Choroid plexus epithelial cell (primary cell): ENCODE measurements at places on chromosomes 4 and X.

DNA sequence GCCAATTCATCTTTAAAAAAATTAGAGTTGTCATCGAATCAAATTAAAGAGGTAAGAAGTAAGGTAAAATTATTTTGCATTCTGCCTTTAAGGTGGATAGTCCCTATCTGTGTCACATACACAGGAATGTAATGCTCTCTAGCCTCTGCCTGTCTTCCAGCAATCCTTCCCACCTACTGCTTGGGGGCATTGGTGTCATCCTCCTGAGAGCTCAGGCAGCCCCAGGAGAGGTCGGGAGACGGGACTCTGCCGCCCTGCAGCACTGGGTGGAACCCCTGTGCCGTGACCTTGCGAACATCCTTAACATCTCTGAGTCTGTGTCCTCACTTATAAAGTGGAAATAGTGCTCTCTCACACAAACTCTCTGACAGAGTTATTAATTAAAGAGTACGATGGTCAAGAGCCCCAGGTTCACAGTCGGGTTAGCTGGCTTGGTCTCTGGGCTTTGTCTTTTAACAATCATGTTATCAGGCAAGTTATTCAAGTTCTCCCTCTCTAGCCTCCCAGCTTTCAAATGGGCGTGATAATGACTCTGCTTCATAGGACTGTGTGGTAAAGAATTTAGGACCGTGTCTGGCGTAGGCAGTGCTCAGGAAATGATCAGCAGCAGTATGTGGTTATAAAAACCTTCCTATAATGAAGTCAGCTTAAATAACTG, 10.2 kb downstream of the TLR3 start:
- DNase-seq: peak; percentile 20

DNA sequence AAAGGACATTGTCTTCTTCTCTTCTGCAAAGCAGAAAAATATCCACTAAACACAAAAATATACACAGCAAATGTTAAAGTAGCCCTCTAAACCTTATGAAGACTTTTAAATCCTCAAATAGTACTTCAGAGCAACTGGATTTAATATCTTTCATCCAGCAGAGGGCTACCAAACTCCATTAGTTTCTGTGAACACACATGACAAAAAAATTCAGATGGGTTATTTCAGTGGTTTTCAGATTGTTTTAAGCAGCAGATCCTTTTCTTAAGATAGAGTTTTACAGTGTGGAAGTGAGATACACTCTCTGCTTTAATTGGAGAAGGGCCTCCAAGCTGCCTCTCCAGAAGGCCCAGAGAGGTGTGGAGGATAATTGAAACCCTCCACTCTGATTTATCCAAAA, 56.7 kb downstream of the ANK2 start:
- peak; percentile 67 for DNase-seq

- no peak for DNase-seq
Measured at GRCh38 chr4:78706302-78706701, 69.8 kb upstream of the BMP2K start.

- no peak for DNase-seq
Measured at GRCh38 chr4:67051000-67051789, 494.1 kb downstream of the CENPC start.

DNA sequence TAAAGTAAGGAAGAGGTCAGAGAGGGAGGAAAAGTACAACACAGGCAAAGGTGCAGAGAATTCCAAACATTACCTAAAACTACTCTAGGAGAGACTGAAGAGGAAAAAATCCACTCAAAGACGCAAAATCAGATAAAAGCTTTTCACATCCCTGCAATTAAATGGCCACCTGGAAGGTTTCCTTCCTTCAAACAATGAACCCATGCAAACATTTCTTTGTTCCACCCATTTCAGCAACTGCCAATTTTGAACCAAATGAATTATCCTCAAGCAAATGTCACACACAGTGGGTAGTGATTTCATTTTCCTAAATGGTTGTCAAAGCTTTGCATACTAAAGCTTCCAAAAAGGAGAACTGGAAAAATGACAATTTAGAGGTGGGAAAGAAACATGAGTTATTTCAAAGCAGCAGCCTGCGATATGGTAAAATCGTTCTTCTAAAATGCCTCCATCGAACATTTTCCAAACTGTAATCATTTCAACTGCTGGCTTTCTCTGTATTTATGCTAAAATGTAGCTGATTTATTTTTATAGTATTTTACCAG, 45.0 kb downstream of the APBB2 start:
- no peak for DNase-seq

DNA sequence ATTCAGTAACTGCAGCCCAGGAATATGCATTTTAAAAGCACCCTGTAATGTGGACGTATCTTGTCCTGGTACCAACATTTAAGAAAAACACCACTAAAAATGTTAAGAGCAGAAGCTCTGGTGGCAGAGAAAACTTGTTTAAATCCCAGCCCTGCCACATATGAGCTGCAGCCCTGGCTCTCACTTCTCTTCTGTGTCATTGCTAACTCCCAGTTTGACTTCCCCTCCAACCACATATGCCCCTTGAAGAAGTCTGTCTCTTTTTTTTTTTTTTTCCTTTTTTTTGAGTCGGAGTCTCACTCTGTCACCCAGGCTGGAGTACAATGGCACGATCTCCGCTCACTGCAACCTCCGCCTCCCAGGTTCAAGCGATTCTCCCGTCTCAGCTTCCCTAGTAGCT, 14.8 kb downstream of the LHFPL1 start:
- DNase-seq: no peak

GRCh38 chr4:140095694-140096482, 58.1 kb downstream of the MAML3 start:
- DNase-seq: peak; percentile 92

- DNase-seq: no peak
Measured at GRCh38 chr4:10670321-10670720, 14.2 kb downstream of the CLNK start.

DNA sequence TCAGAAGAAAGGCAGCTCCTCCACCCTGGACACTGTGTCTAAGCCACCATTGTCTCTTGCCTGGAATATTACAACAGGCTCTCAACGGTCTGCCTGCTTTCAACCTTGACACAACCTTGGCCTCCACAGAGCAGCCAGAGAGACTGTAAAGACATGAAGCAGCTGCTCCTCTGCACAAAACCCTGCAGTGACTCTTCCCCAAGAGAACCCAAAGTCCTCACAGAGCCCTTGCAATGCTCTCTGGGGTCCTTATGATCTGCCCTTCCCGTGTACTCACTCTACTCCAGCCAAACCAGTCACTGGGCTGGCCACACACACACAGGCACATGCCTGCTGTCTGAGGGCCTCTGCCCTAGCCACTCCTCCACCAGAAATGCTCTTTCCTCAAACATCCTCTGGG, 75.9 kb upstream of the CPEB2 start:
- DNase-seq: no peak

GRCh38 chrX:1576201-1576992, 15.0 kb upstream of the AKAP17A start:
- DNase-seq: no peak

GRCh38 chr4:79585834-79586233, 177.8 kb upstream of the GK2 start:
- no peak for DNase-seq

DNA sequence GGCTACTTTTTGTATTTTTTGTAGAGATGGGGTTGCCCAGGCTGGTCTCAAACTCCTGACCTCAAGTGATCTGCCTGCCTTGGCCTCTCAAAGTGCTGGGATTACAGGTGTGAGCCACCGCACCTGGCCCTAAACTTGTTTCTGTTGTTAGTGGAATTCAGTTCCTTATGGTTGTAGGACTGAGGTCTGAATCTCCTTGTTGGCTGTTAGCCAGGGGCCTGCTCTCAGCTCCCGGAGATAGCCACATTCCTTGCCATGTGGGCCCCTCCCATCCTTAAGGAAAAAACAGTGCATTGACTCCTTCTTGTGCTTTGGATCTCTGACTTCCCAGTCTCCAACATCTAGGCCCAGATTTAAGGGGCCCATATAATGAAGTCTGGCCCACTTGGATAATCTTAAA, 49.4 kb upstream of the NYX start:
- DNase-seq: no peak

GRCh38 chr4:84574069-84574720, 8.7 kb upstream of the CDS1 start:
- DNase-seq: no peak

DNA sequence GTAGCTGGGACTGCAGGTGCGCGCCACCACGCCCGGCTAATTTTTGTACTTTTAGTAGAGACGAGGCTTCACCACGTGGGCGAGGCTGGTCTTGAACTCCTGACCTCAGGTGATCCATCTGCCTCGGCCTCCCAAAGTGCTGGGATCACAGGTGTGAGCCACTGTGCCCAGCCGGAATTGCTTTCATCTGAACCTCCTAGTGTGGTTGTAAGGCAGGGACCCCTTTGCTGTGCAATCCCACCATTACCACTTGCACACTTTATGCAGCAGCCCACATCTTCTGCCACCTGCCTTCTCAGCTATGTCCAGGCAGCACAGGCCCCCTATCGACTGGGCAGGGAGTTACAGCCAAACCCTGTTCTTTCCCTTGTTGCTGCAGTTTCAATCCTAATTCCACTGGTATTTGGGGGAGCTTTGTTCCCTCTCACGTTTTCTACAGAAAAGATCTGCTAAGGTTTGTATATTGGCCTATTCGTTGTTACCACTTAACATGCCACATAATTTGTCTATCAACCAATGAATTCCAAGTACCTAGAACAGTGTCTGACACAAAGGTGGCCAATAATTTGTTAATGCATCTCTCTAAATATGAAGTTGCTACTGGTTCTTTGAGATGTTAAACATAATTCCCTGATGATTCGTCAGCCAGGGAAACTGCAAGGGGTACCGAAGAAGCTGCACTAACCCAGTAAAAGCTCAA, 6.5 kb downstream of the RPL39 start:
- DNase-seq: peak; percentile 52

DNA sequence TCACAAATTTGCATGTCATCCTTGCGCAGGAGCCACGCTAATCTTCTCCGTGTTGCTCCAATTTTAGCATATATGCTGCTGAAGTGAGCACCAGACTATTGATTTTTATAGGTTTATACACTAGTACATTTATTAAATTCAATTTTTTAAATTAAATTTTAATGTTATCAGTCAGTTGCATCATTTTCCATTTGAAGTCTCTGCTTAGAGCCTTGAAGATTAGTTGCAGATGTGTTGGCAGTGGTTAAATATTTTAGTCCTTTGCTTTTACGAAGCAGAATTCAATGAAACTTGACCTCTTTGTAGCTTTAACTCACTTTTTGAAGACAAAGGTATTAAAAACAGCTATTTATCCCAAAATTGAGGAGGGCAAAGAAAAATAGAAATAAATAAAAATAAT, 16.5 kb downstream of the TRAPPC11 start:
- DNase-seq: peak; percentile 16

- no peak for DNase-seq
Measured at GRCh38 chr4:102223461-102223860, 121.8 kb downstream of the SLC39A8 start.

DNA sequence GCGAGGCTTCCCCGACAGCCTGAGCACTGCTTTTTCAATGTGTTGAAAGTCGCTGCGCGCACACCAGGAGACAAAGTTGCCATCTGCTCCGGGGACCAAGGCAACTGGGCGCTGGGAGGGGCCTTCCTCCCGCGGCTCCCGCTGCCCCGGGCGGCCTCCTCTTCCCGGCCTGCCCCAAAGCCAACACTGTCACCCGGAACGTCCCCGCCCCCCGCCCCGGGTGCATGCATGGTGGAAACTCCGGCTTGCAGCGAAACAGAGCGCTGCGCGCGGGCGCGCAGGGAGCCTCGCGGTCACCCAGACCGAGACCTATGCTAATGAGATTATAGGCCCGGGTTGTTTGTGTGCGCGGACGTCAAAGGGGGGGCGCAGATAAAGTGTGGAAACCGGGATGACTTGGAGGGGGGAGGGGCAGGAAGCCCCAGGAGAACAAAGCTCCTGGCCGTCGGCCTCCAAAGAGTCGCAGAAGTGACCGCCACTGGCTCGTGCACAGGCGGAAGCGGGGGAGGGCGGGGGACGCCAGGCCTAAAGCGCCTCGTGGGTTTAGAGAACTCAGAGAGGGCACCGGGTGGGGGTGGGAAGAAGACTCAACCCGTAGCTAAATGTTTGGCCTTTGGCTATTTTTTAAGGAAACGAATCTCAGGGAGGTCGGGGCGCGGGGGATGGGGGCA, 88.8 kb downstream of the BCOR start:
- no peak for DNase-seq

GRCh38 chrX:68710870-68711576, 63.6 kb downstream of the STARD8 start:
- peak; percentile 76 for DNase-seq

GRCh38 chr4:128338634-128339355, 51.2 kb upstream of the PGRMC2 start:
- DNase-seq: peak; percentile 96

- DNase-seq: peak; percentile 56
Measured at GRCh38 chr4:101806914-101807313, 16.4 kb downstream of the BANK1 start.

DNA sequence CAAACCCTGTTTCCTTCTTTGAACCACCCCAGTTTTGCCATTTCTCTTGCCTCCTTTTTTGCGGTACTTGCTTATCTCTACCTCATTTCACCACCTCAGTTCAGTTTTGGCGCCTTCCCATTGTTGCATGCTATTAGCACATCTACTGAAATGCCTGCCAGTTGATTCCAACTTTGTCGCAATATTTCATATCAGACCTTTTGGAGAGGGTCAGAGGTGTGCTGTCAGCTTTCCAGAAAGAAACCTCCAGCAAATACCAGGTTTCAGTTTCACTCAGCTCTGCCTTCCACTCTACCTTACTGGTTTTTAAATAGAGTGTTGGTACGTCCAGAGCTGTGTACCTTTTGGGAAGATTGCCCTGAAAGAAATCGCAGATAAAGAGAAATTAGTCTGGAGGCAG, 91.9 kb upstream of the CPEB2 start:
- peak; percentile 20 for DNase-seq

- DNase-seq: no peak
Measured at GRCh38 chrX:21581479-21581878, 76.7 kb downstream of the KLHL34 start.

- no peak for DNase-seq
Measured at GRCh38 chr4:173858471-173858870, 328.4 kb upstream of the HAND2 start.

- peak; percentile 28 for DNase-seq
Measured at GRCh38 chr4:118265312-118266144, 87.3 kb downstream of the PRSS12 start.

DNA sequence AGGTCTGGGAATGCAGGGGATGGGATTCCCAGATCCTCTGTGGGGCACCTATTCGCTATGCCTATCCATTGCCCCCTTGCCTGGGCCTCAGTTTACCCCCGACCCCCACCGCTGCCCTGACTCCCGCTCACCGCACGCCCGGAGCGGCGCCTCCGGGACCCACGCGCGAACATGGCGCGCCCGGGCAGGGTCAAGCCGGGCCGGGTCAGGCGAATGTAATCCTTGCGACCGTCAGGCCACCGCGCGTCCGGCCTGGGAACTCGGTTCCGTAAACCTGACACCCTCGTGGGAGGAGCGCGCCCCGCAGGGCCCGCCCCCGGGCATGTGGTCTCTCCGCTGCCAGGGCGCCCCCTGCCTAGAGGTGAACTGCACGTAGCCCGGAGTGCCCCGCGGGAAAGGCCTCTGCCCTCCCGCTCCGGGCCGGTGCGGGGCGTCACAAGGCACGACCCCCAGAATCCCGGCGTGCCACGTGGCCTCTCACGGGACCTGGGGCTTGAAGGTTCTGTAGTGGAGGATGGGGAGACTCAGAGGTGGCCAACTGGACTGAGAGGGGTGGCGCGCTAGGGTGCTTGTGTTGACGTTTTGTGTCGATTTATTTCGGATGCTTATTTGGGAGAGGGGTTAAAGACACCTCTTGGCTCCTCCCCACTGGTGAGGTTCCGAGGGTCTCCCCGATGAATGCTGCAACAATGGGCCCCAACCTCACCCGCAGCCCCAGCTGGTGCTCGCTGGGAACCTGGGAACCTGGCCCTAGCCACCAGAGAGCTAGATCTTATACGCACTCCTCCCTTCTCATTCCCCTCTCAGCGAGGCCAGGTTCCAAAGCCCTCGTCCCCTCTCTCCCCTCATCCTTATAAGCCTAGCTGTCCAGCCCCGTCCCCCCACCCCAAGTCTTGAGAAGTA, at the start of gene PRICKLE3:
PRICKLE3 (minus strand) TSS at position 249 of the 903 bp plus-strand sequence; CDS start at position 173, 76 bp downstream.
- peak; percentile 44 for DNase-seq
